ENCODE measurements at places on chromosomes 4 and X. TPM values are rescaled to one million over a fixed set of nuclear protein-coding genes. Genes with fewer than 3 reads are reported as not detected.

DNA sequence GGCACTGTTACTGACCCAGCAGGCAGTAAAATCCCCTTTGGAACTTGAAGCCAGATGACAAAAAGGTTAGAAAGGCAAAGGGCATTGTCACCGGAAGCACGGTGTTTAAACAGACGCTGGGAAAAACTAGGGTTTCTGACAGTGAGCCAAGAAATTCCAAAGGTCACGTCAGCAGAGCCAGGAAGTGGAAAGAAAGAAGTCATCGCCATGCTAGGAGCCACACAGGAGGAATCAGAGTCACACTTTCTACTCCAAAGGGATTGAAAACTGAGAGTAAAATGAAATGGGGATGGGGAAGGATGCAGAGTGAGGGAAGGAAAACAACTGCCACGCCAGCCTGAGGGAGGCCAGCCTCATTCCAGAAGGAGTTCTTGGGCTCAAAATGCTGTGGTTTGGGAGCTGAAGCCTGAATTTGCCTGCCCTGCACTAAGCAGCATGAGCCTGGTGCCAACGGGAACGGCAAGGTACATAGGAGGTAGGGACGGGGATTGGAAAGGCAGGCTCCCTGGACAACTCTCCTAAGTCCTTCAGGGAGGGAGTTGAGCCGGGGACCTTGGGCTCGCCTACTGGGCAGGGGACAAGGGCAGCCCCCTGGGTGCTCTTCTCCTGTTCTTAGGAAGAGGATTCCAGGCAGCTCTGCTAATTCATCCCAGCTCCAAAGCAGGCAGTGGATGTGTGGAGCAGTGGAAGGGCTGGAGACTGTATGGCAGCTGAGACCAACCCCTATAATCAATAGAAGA, 66.8 kb downstream of the SOWAHB start:
- DNase-seq, result no peak

- DNase-seq, result no peak
Observed at GRCh38 chr4:155944516-155944915, 9.2 kb downstream of the CTSO start.

DNA sequence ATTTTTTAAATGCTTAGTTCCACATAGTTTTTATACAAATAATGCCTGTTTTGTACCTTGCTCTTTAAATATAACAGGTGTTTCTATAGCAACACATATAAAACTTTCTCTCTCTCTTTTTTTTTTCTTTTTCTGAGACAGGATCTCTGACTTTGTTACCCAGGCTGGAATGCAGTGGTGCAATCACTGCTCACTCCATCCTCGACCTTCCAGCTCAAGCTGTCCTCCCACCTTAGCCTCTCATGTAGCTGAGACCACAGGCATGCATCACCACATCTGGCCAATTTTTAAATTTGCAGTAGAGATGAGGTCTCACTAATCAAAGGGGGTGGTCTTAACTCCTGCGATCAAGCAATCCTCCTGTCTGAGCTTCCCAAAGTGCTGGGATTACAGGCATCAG, 18.3 kb upstream of the SULT1E1 start:
- DNase-seq, result no peak

GRCh38 chrX:119389214-119389613, 9.9 kb upstream of the SLC25A43 start:
- DNase-seq, result no peak

DNA sequence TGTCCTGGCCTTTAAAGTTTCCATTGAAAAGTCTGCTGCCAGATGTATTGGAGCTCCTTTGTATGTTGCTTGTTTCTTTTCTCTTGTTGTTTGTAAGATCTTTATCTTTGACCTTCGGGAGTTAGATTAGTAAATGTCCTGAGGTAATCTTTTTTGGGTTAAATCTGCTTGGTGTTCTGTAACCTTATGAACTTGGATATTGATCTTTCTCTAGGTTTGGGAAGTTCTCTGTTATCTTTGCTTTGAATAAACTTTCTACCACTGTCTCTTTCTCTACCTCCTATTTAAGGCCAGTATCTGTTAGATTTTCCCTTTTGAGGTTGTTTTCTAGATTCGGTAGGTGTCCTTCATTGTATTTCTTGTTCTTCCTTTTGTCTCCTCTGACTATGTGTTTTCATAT, 447.8 kb downstream of the FAM133A start:
- no peak for DNase-seq

DNA sequence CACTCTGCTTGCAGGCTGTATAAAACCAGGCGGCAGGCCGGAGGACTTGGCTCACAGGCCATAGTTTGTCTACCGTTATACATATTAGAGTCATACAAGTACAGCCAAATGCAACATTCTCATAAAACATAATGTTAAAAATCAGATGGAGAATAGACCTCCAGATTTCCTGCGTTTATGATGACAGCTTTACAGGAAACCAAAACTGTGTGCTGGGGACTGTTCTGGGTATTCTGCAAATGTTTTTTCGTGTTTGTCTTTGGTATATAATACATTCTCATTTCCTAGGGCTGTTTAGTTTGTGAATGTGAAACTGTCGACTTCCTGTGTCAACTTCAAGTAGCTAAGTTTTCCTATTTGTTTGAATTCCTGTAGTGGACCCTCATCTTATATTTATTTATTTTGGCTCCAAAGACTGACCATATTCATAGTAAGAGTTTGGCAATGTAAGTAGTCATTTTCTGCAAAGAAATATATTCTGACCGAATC, 79.5 kb upstream of the FAM9C start:
- DNase-seq, result peak; percentile 32

The CT83 gene
- polyA plus RNA-seq, result not detected

The PCDH18 gene
- polyA plus RNA-seq, result 2.2 TPM

The CXCL10 gene
- not detected for polyA plus RNA-seq

Data from brain (organoid and tissue), 16 donors.